ENCODE measurements at places on chromosomes 5 and 9. TPM values are rescaled to one million over a fixed set of nuclear protein-coding genes. Genes with fewer than 3 reads are reported as not detected.

The SPAAR gene
- polyA plus RNA-seq: 0.46 TPM

The SLC4A9 gene
- polyA plus RNA-seq: 0.03 TPM

The LCN15 gene
- polyA plus RNA-seq: not detected

The ZBED3 gene
- 2.5 TPM for polyA plus RNA-seq

The SLC45A2 gene
- not detected for polyA plus RNA-seq

The CDH9 gene
- polyA plus RNA-seq: not detected

The PCDHGA8 gene
- polyA plus RNA-seq: 0.13 TPM

The HSD17B3 gene
- polyA plus RNA-seq: 1.1 TPM

The IRX4 gene
- polyA plus RNA-seq: 0.05 TPM

The ZNF474 gene
- 0.05 TPM for polyA plus RNA-seq

The DBH gene
- 0.03 TPM for polyA plus RNA-seq

DNA sequence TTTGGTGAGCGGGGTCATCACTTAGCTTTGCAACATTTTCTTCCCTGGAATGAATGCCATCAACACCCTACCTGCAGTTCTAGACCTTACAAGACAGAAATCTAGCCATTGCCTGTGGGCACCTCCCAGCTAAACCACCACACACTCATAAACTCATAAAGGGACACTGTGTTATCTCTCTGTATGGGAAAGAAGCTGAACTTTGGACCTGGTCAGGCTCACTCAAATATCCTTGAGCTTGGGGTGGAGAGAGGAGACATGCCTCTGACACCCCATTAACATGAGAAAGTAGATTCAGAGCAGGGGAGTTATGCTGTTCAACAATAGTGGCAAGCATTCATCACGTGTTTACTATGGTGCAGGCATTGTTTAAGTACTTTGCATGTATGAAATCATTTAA lies 205.6 kb downstream of the ZNF462 start:
- no peak for DNase-seq

DNA sequence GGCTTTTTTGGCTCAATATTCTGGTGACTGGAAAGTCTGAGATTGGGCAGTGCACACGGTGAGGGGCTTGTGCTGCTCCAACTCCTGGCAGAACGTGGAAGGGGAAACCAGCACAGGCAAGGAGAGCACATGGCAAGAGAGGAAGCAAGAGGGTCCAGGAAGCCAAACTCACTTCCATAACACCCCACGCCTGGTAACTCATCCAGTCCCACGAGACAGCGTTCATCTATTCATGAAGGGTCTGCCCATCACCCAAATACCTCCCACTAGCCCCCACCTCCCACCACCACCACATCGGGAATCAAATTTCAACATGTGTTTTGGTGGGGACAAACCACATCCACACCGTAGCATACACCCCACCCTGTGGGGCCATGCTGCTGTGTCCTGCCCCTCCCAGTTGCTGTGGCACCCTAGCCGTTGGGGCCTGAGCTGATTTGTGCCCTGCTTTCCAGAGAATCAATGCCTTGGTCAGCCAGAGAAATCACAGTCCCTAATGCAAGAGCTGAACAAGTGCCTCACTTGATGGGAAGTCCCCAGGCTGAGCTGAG lies 27.3 kb downstream of the PROP1 start:
- no peak for DNase-seq

DNA sequence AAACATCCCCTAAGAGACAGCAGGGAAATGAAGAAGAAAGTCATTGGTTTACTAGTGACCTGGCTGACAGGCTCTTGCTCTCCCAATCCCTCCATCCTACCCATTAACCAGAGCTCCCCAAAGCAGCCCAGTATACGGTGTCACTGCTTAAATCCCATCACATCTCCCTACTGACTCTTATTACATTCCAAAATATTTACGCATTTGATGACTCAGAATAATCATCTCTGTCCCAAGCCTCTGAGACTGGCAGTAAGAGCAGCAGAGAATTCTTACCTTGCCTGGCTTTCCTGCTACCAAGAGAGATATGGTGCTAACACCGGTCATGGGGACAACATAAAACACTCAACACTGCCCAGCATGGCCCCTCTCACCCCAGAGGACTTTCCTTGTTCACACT lies 20.2 kb upstream of the WHRN start:
- no peak for DNase-seq

DNA sequence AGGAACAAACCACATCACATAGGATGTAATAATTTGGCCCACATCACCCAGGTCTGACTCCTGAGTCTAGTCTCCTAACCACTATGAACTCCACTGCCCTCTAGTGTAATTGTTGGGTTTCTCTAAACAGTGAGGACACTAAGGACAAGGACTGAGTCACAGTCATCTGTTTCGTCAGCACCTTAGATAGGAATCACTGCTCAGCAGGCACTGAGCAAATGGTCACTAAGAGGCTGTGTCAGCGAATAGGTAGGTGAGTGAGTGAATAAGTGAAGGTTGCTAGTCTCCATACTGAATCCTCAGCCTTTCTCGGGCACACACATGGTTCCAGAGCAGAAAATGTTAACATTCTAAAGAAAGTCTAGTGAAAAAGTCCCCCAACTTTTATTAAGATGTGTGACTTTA lies 278.6 kb downstream of the SPOCK1 start:
- DNase-seq: no peak

GRCh38 chr5:179732918-179733771 lies 523 bp downstream of the MAML1 start:
- peak; percentile 92 for DNase-seq

GRCh38 chr5:142674531-142675469 lies 11.1 kb downstream of the FGF1 start:
- DNase-seq: no peak

- DNase-seq: no peak
Measured at GRCh38 chr5:100758780-100759179, 144.3 kb downstream of the ST8SIA4 start.

- no peak for DNase-seq
Measured at GRCh38 chr5:157485340-157485739, 25.3 kb downstream of the NIPAL4 start.

GRCh38 chr5:10161778-10162177 lies 87.9 kb downstream of the ATPSCKMT start:
- DNase-seq: no peak

DNA sequence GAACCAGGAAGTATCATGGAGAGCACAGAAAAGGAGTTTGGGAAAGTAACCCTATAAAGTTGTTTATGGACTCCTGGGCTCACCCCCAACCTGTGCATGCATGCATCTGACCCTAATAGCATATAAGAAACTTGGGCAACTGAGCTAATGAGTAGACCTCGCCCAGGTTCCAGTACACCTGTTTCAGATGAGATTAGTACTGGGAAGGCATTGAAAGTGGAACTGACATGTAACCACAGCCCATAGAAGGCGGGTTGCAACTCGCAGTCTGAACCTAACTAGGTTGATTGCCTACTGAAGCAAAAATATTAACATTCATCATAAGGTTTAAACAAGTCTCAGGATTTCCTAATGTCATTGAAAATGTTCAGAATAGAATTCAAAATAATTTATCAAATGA lies 87.0 kb downstream of the WNK2 start:
- peak; percentile 47 for DNase-seq

DNA sequence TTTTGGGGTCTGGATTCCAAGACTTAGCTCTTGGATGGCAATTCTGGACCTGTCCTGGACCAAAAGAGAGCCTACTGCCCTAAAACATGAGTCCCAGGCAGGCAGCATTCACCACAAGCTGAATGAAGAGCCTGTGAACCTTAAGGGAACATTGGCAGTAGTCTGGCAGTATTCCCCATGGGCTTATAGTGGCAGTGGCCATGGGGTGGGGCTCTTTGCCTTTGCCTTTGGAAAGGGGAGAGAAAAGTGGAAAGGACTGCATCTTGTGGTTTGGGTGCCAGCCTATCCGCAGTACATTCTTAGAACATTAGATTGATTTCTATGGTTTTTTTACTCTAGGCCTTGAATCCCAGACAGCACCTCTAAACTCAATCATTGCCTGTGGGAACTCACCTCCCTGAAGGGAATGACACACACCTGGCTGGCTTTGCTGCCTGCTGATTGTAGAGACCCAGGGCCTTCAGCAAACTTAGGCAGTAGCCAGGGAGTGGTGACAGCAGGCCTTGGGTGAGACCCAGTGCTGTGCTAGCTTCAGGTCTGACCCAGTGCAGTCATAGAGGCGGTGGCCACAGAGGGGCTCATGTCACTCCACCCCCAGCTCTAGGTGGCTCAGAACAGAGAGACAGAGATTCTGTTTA lies 216.3 kb downstream of the CETN3 start:
- no peak for DNase-seq

GRCh38 chr9:125761676-125762450 lies 14.7 kb downstream of the PBX3 start:
- DNase-seq: no peak

- no peak for DNase-seq
Measured at GRCh38 chr5:169299191-169299662, 1.7 kb downstream of the SLIT3 start.

DNA sequence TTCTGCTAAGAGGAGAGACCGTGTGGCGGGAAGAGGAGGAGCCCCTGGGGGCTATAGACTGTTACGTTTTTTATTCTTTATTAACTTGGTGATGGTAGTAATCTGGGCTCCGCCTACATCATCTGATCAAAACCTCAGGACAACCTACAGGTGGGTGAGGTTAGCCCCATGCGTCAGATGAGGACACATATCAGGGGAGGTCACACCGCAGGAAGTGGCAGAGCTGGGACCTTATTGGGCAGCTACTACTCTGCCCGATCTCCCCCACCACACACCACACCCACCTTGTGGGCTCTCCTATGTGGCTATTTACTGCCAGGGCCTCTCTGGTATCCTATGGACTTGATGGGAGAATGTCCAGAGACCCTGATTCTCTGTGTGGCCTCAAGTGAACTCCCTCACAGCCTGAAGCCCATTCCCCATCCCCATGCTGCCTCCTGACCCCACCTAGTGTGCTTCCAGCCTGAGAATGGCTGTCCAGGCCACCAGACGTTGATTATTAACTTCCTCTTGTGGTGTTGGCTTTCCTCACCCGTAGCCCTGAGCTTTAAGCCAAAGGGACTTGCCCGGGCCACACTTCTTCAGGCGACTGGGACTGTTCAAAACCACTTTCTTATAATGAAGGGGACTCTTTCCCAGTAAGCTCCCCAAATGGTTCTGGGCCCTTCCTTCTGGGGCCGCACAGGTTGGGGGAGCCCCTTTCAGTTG lies 8.2 kb downstream of the UNC5A start:
- DNase-seq: no peak

DNA sequence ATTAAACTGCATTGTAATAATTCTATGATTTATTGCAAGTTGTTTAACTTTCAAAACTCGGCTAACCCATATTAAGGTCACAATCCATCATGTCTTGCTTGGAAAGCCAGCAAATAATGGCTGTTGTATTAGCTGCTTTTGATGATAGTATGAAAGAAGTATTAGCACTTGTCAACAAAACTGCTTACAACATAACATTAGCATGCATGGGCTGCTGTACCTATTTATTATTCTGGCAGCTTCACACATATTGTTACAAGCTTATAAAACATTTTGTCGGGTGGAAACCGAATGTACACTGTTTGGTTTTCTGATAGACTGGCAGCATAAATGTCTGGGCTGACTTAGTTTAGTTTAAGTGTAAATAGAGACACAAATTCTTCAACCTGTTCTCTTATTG lies 378.3 kb downstream of the KIAA0825 start:
- DNase-seq: no peak

GRCh38 chr5:172505845-172506244 lies 51.5 kb upstream of the SH3PXD2B start:
- DNase-seq: peak; percentile 27

- no peak for DNase-seq
Measured at GRCh38 chr5:35456506-35456905, 161.2 kb upstream of the SPEF2 start.

- DNase-seq: no peak
Measured at GRCh38 chr5:92371889-92372235, 988.7 kb upstream of the ARRDC3 start.

DNA sequence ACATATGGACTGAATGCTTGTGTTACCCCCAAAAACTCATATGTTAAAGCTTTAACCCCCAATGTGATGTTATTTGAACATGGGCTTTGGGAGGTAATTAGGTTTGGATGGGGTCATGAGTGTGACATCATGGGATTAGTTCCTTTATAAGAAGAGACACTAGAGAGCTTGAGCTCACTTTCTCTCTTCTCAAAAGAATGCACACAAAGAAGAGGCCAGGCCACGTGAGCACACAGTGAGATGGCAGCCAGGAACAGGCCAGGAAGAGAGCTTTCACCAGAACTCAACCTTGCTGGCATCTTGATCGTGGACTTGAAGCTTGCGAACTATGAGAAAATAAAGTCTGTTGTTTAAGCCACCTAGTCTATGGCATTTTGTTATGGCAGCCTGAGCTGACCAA lies 360.6 kb downstream of the NR2F1-AS1 start:
- no peak for DNase-seq

DNA sequence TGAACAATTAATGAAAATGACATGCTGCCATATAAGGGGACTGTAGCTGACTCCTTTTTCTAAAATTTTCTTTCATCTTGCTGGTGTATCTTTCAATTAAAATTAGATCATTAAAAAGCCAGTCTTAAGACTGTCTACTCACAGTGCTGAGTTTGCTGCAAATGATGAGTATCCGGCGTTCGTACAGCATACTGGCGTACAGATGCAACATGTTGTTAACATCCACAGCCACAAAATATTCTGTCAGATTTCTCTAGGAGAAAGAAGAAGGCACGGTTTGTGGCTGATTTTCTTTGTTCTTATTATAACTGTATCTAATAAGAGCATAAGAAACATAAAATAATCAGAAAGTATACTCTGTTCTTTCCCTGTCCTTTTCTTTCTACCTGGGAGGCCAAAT lies 278.1 kb downstream of the DENND1A start:
- no peak for DNase-seq

DNA sequence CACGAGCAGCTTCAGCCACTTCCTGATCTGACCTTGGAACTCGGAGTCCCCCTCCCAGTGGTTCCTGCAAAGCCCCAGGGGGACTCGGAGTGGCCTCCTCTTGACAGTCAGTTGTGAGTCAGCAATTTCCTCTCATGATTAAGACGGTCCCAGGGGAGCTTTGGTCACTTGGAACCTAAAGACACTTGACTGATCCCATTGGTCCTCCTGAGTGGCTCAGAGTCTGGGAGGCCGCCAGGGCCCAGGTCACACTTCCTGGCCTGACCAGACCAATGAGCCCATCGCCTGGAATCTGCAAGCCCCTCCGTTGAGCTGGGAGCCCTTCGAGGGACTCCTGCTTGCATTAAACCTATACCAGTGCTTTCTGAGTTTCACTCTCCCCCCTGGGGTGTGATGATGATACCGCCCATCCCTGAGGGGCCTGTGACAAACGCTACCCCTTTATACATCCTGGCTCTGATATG lies 29.1 kb downstream of the TSPAN17 start:
- no peak for DNase-seq

GRCh38 chr5:154841273-154841661 lies 9.1 kb downstream of the FAXDC2 start:
- no peak for DNase-seq

DNA sequence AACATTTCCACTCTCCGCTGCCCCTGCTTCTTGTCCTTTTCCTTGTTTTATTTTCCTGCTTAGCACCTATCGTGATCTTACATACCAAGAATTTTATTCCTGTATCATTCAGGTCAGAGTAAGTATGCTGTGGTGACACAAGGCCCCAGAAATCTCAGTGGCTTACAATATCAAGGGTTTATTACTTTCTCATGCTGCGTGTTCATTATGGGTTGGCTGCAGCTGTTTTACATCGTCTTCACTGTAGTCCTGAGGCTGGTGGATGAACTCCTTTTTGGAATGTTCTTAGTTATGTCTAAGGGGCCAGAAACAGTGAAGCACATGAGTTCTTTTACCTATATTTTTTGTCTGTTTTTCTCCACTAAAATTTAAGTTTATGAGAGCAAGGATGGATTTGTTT lies 51.2 kb downstream of the FCHO2 start:
- no peak for DNase-seq

Data from spleen (tissue), 13 donors.